ENCODE measurements at places on chromosomes 13 and 19. TPM values are rescaled to one million over a fixed set of nuclear protein-coding genes. Genes with fewer than 3 reads are reported as not detected.

The ZNF724 gene
- total RNA-seq = 8.7 TPM

- DNase-seq = peak; percentile 90
Measured at GRCh38 chr19:13840305-13841085, 36.4 kb upstream of the NANOS3 start.

- DNase-seq = no peak
Measured at GRCh38 chr19:9644472-9644871, 23.4 kb upstream of the ZNF561 start.

GRCh38 chr13:107284173-107284572, 716.2 kb upstream of the ARGLU1 start:
- peak; percentile 65 for DNase-seq

- DNase-seq = no peak
Measured at GRCh38 chr19:46603195-46603637, 2.1 kb downstream of the CALM3 start.

DNA sequence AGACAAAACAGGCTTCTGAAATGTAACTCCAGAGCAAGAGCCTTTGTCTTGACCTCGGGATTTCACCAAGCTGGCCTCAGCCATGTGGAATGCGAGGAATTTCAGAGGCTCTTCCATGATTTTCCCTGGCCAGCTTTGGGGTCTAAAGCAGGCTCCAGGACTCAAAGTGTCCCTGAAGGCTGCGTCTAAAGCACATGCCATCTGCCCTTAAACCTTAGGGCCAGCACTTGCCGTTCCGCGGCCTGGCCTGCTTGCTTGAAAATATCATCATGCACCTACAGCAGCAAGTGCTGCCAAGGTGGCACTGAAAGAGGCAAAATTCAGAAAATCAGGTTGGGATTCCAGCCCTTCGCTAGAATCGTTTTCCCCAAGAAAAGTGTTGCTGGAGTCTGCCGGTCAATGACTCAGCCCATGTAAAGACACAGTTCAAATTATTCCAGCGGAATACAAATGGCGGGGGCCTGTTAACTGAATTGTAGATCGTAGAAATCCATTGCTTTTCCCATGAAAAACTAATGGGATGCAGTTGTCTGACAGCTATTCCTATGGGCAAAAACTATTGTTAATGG, 105.7 kb upstream of the RAP2A start:
- DNase-seq = no peak

DNA sequence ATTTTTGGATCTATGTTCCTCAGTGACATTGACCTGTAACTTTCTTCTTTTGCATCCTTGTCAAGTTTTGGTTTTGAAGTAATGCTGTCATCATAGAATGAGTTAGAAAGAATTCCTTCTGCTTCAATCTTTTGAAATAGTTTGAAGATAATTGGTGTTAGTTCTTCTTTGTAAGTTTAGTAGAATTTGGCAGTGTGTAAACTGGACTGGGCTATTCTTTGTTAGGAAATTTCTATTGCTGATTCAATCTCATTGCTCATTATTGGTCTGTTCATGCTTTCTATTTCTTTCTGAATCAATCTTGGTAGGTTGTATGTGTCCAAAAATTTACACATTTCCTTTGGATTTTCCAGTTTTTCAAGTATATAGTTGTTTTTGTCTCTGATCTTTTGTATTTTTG, 101.7 kb upstream of the SPRY2 start:
- DNase-seq = no peak

GRCh38 chr13:20482787-20483186, 42.9 kb downstream of the CRYL1 start:
- no peak for DNase-seq

The CDC34 gene
- 93.3 TPM for total RNA-seq

The NCCRP1 gene
- 22.7 TPM for total RNA-seq

DNA sequence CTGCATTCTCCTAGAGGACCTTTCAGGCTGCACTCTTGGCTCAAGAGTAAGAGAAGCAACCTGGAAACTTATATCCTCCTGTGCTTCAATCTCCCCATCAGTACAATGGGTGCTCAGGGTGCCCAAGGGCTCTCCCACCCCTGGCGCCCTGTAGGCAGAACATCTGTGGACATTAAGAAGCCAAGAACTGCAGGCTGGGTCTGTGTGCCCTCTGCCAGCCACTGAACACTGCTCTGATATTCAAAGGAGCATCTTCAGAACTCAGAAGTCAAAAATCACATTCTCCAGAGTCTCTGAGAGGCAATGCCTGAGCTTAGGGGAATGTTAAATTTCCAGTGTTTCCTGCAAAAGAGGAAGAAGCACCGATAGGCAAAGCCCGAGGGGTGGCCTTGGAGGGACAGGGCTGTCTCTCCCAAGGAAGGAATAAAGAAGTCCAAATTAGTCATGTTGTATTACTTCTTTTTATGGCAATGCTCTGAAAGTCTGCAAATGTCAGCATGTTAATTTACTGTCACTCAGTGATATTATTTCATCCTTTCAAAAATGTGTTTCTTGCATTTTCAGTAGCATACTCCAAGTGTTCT, 88.1 kb downstream of the TSHZ3 start:
- DNase-seq = no peak

The ZNF878 gene
- 0.46 TPM for total RNA-seq

DNA sequence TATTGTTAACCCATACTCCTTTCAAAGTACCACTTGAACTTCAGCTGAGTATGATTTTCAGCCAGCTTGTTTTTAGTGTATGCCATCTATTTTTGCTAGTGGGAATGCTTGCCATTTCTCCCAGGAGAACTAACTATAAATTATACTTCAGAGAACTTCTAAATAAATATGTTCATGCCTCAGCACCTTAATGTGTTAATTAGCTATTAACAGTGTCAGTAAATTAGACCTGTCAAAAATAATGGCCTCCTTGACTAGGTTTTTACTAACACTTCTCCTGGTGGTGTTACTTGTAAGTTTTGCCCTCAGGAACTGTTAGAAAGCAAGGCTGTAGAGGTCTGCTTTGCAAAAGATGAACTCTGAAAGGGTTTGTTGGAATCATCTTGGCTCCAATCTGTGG, 4.5 kb downstream of the CLDN10 start:
- DNase-seq = no peak

GRCh38 chr19:51246164-51246552, 4.7 kb upstream of the SIGLECL1 start:
- DNase-seq = peak; percentile 43

DNA sequence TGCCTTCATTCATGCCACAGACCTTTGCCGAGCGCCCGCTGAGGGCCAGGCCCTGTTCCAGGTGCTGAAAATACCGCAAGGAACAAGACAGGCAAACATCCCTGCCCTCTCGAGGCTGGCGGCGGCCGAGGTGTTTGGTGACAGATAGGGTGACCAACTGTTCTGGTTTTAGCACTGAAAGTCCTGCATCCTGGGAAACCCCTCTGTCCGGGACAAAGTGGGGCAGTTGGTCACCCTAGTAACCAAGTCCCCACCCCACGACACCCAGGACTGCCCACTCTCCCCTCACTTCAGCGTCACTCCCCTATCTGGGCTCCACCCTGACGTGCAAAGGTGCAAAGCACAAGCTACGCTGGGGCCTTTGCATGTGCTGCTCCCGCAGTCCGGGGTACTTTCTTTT, 17.3 kb downstream of the ZBTB7A start:
- DNase-seq = no peak

GRCh38 chr19:18685597-18686190, 2.2 kb downstream of the CRTC1 start:
- DNase-seq = no peak

DNA sequence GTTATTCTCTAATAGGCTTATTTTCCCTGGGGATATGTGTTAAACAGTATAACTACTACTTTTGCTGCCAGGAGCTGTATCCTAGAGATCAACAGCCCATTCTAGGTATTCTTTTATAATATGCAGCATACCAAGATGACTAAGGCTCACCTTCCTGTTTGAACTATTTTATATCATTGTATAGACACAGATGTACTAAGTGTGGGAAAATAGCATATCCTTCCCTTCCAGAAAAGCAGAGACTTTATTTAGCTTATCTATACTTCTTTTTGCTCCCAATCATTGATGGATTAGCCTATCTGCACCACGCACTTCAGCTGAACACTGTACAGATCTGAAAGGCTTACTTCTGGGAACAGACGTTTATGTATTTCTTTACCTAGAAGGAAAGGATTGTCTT, 82.6 kb downstream of the MAB21L1 start:
- no peak for DNase-seq

DNA sequence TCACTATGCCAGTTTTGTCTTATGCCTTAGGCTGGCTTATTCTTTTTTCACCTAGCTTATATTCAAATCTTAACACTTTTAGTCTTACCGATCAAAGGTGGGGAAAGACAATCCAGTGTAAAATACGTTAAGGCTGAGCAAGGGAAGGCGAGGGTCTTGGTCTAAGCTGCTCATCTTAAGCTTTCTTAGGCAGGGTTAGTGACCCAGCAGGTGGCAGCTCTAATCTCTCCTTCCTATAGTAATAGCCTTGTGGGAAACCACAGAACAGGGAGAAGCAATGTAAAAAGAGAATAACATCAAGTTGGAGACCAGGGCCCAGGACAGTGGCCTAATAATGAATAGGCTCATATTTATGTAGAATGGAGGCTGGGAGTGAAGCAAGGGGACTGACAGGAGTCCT, 45.9 kb downstream of the COG3 start:
- no peak for DNase-seq

GRCh38 chr13:97726664-97727280, 226.7 kb upstream of the IPO5 start:
- DNase-seq = no peak

- no peak for DNase-seq
Measured at GRCh38 chr19:28388988-28389387, 824.0 kb downstream of the UQCRFS1 start.

DNA sequence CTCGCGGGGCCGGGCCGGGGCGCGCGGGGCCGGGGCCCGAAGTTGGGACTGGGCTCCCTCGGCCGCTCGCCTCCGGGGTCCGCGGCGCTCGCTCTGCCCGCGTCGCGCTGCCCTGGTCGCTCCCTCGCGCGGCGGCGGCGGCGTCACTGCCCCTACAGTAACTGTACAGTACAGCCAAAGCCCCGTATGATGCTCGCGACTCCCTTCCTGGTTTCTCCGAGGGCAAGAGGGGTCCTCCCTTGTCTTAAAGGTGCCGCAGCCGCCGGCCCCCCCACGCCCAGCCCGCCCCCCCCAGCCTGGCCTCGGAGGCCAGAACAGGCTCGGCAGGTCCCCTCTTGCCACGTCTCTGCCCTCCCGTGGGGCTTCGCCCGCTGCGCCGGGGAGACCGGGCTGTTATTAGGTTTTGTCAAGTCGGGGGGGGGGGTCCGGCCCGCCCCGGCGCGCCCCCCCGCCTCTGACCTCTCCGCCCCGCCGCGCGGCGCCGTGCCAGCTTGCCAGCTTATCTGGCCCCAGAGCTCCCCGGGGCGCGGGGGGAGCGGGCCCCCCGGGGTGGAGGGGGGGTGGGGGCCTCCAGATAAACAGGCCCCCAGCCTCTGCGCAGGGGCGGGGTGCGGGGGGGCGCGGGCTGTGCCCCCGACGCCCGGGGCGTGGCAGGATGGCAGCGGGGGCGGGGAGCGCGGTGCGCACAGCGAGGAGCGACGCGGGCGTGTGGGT, at the start of gene ZBTB7A:
TSS of gene ZBTB7A (minus strand) at position 218 of the 714 bp plus-strand sequence. CDS start 11,667 bp downstream, outside the sequence.
- DNase-seq = peak; percentile 74

DNA sequence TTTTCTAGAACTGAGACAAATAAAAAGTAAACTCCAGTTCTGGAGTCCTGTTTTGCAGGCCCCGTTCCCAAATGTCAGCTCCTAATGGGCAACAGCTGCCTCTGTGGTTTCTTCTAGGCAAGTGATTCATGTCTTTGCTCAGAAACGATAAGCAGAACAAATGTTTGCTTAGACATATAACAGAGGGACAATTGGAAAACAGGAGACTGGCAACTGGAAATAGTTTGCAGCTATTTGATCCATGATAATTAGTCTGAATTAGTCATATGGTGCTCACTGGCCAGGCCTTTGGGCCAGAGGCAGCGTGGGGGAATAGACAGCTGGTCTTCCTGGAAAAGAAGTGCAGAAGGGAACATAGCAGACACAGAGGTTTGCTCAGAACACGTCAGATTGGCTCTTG, 29.2 kb upstream of the TSHZ3 start:
- DNase-seq = no peak

DNA sequence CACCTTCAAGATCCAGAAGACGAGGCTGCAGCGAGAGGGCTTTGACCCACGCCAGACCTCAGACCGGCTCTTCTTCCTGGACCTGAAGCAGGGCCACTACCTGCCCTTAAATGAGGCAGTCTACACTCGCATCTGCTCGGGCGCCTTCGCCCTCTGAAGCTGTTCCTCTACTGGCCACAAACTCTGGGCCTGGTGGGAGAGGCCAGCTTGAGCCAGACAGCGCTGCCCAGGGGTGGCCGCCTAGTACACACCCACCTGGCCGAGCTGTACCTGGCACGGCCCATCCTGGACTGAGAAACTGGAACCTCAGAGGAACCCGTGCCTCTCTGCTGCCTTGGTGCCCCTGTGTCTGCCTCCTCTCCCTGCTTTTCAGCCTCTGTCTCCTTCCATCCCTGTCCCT, 7.0 kb upstream of the PGLS start:
- no peak for DNase-seq

- no peak for DNase-seq
Measured at GRCh38 chr13:42043676-42044075, 4.8 kb upstream of the DGKH start.

DNA sequence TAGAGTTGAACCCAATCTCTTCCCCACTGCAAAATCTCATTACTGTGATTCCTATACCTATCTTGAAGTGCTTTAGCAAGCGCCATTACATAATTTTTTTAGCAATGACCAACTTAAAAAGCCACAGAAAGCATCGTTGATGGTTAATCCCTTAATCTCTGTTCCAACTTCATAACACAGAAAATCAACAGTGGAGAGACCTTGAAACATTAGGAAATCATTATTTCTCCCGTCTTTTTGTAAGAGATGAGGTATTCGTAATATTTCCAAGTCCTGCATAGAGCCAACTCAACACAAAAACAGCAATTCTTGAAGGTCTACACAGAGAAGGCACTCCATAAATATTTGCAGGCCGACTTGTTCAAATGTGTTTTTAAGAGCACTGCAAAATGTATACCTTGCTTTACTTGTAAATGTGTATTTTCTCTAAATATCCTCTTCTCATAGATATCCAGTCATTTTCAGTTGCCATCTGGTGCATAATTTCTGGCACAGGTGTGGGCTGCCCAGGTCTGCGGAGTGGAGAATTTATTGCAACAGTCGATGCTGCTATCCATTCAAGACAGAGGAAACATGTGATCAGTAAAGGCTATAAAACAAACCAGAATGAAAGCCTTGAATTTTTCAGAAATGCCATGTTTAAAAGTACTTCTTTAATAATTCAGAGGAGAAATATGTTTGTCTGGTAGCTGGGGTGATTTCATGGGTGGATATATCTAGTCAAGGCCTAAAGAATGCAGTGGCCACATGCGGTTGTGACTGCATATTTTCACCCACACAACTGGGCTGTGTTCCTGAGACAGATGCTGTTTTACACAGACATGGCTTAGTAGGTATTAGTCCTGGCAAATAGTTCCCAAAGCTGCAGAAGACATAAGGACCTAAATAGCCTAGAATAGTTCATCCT, 234.3 kb upstream of the STARD13 start:
- no peak for DNase-seq

GRCh38 chr13:77477299-77477848, 58.1 kb upstream of the SCEL start:
- DNase-seq = no peak

DNA sequence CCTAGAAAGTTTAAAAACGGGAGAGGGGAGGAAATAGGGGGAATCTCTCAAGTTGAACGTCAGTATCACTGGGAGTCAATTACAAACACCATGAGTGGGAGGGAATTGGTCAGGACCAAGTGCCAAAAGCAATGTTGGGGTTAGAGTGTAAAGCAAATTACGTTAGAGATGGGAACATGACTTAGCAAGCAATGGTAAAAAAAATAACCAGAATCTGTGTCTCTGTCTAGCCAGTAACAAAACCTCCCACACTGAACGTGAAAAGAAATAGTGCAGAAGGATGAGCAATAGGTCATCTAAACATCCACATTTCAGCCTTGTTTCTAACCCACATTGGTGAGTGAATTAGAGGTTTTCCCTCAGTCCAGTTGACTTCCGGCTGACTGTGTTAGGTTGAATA, 242.2 kb downstream of the COG6 start:
- DNase-seq = no peak

Data from PC-9 (cell line).